NCI-H1694 treated with DMSO at 0.1 percent for 48 hours (cell line): ENCODE measurements at places on chromosomes 11 and 22.
A peak's percentile ranks its signal among the peaks of the same experiment; 100 is the strongest.

GRCh38 chr11:62644220-62644619, 2.2 kb downstream of the GANAB start:
- DNase-seq, result no peak

DNA sequence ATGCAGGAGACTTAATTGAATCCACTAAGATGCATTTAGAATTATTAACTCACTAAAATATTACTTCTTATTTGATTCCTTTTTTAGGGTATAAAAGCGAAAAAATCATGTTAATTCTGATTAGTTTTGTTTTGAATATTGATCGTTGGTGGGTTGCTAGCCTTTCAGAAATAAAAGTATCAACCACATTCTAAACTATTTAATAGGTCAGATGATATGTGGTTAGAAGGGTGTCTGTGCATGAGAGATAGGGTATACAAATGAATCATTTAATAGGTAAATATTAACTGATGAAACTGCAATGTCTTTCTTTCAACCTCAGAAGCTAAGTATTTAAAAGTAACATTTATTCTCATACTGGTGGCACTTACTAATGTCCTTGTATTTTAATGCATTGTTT, 515.1 kb downstream of the CNTN5 start:
- DNase-seq, result no peak

- no peak for DNase-seq
Observed at GRCh38 chr22:34096770-34097169, 176.5 kb upstream of the LARGE1 start.

DNA sequence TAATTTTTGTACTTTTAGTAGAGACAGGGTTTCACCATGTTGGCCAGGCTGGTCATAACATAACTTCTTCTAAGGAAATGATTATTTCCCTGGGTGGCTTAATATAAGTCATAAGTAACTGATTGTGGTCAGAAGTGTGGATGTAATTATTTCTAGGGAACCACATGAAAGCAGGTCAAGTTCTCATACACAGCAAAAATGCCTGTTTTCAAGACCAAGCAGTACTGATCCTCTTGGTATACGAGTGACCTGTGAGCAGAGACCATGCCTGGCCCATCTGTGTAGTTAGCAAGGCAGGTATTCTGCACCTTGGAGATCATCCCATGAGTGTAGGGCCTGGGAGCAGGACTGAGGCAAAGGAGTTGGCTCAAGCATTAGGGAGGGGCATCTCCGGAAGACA, 32.5 kb upstream of the NUCB2 start:
- DNase-seq, result no peak

GRCh38 chr11:72665911-72666472, 8.2 kb downstream of the PDE2A start:
- no peak for DNase-seq

DNA sequence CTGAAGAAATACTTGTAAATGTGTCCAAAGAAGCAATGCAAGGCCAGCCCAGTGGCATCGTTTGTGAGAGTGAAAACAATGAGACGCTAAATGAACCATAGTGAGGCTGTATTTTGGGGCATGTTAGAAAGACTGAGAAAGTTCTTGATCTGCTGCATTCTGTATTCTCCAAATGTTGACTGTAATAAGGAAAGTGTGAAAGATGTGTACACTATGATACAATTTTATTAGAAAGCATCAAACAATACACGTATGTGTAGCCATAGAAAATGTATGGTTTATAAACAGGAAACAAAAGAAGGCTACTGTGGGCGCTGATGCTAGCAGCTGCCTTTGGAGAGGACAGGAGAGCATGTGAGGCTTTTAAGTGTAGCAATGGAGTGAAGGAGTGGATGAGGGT, 233.5 kb upstream of the E2F8 start:
- DNase-seq, result no peak

GRCh38 chr11:86185381-86185750, 59.2 kb upstream of the EED start:
- no peak for DNase-seq

GRCh38 chr11:116637766-116638165, 135.0 kb downstream of the BUD13 start:
- no peak for DNase-seq

DNA sequence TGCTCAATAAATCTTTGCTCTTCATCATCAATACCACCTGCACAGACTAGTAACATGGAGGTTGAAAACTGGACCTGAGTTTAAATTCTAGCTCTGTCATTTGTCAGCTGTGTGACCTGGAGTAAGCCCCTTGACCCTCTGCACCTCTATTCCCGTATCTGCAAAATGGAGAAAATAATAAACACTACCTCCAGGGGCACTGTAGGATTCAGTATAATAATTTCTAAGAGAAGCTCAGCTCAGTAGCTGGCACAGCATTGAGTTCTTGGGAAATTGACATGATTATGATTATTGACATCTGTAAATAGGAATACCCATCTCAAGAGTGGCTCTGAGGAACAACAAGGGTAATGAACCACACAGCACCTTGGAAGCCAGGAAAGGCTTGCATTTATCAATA, 78.4 kb downstream of the MN1 start:
- no peak for DNase-seq

DNA sequence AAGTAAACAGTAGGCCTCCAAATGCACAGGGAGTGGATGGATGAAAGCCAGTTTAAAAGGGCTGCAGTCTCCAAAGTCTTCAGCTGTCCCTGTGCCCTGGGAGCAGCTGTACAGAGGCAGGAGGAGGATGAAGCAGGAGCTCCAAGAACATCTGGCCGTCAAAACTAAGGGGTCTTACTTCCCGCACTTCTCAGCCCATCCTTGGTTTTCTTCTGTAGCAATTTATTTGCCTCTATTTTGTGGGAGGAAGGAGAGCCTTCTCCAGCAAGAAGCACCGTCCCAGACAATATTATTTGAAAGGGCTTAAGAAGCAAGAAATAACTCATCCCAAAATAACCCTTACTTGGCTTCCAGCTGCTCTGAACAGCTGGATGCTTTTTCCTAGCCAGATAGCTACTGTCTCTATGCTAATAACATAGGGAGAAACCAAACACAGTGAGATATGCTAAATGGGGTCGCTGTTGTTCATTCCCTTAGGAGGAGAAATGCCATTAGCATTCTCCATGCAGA, 133.2 kb downstream of the SPATA19 start:
- no peak for DNase-seq

- DNase-seq, result peak; percentile 30
Observed at GRCh38 chr11:111957663-111958444, 20.7 kb downstream of the DIXDC1 start.
